ENCODE measurements at places on chromosomes 7 and 10.

DNA sequence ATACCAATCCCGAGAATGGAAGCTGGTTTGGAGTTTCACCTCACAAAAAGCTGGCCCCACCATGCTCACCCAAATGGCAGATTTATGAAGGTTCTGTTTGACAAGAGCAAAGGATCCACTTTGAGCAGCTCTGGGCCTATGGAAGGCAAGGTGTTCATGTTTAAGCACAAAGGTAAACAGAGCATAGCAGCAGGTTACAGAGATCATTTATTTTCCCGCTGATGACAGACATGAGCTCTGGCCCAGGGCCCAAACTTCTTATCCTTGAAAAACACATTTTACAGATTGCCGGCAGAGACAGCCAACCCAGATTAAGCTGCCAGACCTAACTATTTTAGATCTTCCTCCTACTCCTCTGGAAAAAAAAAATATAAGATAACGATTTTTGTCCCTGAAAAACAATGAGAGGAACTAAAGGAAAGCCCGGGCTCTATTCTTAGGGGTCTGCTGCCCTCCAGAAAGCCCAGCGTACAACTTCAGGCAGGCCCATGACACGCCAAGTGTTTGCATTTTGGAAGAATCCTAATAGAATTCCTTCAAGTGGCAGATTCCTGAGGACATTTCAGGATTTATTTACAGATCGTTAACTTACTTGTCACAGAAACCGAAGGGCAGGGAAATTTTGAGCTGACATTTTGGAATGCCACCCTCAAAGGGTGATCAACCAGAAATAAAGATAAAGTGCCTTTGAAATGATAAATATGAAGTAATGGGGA, 40.0 kb downstream of the SYPL1 start:
- no peak for DNase-seq

DNA sequence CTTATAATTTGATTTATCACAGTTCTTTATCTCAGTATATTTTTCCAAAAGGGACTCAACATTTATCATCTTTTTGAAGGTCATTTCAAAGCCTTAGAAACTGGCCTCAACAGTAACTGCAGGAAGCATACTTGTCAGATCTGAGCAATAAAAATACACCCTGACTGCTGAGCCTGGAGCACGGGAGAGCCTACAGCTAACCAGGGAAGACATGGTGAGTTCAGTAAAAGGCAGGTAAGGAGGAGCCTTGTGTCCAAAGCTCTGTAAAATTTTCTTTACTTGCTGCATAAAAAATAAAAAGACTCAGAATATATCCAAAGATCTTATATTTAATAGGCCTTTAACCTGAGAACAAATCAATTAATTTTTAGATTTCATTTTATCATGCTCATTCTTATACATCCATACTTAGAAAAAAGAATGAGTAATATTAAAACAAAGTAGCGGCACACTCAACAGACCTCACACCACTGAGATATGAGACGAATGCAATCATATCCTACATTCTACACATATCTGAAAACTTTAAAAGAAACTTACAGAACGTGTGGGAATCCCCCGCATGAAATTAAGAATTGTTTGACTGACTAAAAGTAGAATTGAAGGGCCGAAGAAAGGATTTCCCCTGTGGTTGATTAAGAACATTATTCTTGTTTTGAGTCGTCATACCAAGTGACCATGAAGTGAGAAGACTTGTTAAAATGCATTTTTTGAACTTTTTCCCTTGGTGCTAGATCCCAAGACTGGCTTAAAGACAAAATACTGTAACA, 296.4 kb upstream of the MKLN1 start:
- DNase-seq: no peak

DNA sequence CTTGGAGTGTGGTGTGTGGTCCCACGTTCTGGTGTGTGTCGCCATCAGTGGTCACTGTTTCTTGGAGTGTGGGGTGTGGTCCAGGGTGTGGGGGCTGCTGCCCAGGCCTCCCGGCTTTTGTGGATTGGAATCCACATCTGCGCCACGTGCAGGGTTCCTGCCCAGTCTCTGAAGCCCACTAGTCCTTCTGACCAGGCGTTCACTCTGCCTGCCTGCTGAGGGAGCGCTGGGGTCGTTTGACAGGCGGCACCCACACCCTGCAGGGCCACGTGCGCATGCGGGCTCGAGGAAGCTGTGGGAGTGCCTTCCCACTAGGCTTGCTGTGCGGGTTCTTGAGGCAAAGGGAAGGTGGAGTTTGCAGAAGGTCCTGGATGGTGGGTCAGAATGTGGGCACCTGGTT, 51.4 kb downstream of the INPP5A start:
- DNase-seq: peak; percentile 81

DNA sequence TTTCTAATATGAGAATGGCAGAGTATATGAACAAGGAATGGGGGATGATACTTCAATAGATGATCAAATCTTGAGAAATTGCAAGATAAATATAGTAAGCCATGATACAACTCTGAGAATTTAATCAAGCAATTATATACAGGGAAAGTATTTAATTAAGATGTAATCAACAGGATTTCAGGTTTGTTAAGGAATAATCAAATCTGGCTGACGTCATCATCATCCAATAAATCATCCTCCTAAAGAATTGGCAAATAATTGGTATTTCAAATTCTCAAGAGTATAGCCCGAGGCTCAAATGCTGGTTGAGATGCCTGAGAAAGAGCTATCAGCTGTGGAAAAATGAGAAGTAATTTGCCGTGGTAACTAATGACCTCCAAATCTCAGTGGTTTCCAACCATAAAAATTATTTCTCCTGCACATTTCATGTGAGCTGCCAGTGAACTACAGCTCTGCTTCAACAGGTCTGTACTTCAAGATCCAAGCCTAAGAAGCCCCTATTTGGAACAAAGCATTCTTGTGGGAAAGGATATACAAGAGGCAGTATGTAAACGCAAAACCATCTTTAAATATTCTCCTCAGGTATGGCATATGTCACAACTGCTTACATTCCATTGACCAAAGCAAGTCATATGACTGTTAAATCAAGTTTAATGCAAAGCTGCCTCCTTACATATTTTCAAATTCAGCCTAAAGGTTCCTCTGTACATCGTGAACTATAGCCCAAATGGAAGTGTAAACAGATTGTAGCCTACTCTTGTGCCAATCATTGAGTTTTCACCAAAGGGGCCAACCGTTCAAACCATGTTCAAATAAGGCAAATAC, 503.0 kb downstream of the KIF20B start:
- no peak for DNase-seq

DNA sequence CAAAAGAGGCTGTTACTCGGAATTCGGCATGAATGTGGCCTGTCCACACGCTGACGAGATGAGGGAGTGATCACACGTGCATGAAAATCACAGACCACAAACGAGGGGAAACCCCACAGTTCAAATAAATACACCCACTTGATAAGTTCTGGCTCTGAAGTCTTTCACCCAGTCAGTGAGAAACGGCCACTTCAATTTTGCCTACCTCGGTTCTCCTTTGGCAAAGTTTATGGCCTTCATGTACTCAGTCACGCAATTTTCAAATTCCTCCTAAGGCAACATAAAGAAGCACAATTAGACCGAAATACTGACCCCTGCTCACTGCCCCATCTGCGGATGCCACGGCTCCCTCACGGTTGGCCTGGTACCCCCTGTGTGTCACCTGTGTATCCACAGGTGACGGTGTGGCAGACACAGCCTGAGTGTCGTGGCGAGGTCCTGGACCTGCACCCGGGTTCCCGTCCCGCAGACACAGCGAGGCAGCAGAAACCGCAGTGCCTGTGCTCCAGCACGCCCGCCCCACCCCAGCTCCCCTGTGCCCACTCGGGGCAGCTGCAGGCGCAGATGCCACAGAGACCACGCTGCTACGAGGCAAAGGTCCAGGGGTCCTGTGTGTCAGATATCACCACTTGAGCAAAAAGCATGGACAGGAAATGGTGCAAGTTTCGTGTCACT, 1.4 kb downstream of the CFAP46 start:
- peak; percentile 80 for DNase-seq

DNA sequence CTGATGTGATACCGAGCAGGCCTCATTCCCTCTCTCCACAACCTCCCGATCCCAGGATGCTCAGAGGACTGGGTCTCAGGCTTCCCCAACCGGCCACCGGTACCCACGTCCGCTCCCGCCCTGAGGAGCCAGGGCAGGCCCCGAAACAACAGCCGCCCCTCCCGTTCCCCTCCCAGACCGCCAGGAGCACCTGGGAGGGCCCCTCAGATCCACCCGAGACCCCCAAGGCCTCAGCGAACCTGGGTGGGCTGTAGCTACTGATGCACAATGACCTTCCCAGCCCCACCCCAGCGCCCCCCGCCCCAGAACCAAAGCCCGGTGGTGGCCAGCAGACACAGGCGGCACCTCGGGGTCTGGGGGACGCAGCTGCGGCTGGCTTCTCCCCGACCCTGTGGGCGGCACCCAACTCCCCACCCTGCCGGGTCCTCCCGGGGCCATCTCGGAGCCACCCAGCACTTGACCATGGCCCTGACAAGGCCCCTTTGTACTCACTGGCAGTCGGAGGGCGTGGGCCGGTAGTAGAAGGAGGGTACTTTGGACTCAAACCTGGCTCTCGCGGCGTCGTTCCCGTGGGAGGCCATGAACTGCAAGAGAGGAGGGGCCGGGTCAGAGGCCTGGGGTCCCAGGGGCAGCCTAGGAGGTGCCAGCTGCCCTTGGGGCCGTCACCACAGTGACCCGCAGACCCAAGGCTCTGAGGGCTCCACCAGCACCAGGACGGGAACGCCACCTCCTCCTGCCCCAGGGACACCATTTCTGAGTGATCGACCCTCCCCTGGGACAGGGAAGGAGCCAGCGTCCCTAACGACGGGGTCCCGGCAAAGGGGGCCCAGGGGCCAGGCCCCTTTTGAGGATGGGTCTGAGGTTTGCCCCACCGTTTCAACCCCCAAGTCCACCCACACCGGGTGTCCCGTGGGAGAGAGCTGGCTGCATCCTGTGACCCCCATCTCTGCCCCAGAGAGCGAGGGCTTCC, 28.1 kb downstream of the ADAP1 start:
- DNase-seq: no peak

DNA sequence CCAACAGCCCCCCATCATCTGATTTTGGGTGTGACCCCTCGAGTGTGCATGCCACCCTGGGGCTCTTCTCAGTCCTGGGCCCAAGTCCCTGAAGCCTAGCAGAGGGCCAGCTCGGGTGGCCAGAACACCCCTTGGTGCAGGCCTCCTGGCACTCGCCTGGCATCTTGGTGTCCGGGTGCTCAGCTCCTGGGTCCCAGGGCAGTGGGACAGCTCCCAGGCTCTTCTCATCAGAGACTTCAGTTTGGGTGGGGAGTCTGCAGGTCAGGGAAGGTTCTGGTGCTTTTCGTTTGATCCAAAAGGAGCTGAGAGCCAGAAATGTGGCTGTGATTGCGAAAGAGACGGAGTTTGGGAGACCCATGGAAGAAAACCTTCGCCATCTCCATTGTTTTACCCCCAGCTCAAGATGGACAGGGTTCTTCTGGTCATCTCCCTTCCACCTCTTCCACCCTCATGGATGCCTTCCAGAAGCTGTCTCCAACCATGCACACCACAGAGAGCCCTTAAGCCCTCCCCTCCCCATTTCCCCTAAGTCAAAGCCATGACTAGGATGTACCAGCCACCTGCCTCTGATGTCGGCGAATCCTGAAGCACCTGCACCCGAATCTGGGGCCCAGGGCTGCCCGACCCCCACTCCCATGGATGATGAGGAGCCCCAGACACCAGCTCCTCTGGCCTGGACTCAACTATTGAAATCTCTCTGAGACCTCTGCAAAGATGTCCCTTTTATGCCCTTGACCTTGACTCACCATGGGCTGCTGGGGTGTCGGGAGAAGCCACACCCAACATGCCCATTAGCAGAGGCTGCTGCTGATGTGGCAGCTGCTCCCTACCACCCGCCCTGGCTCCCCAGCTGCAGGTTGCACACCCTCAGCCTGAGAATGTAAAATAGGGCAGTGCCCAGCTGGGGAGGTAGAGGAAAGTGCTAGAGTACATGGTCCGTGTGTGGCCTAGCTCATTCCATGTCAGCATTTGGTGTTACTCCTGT, 55.3 kb downstream of the ADCYAP1R1 start:
- DNase-seq: no peak

DNA sequence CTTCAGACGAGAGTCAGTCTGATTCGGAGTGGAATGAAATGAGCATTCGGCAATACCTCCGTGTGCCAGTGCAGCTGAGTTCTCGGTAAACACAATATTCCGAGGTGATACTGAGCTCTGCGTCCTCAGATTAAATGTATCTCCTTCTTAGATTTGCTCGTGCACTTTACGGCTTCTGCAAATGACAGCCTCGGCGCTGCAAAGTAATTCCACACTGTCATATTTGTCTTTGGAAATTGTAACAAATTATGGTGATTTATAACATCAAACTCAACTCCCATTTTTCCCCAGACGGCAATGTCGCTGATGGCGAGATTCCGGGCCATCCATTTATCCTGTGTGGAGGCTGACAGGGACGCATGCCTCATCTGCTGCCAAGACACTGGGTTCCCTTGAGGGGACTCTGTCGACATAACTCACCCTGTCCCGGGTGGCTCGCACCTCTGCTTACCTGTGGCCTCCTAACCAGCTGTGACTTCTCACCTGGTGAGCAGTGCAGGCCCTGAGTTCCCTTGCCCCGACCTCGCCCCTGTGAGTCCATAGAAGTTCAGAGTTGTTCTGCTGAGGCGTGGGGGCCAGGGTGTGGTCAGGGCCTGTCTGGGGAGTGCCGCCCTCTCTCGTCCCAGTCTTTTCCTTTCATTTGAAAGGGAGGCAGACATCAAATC, 201.9 kb downstream of the ADARB2 start:
- DNase-seq: peak; percentile 18

DNA sequence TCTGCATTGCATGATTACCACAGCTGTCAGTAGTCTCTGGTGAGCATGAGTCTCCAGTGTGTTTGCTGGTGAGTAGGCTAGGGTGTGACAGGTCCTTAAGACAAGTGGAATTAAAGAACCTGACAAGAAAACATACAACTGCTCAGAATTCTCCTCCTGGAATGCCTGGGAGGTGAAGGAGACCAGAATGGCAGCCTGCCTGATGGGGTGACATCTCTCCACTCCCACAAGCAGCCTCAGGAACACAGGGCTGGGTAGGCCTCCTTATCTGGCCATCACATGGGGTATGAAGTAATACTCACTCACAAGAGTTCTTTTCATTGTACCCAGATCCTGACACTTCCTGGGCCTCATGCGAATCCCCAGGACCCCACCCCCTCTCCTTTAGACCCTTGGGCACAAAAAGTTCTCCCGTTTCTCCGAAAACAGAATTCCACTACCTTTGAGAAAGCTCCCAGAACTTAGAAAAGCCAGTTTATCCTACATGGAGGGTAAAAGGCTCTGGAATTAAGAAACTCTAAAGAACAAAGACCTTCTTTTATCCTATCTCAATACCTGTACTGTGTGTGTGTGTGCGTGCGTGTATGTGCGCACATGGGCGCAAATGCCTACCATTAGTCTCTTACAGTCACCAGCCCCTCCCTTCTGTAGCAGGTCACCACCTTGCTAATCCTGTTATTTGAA, 33.4 kb upstream of the C1GALT1 start:
- DNase-seq: no peak

- no peak for DNase-seq
Measured at GRCh38 chr7:79453266-79453557, 255 bp downstream of the MAGI2 start.

GRCh38 chr7:147249956-147250355, 1133.4 kb downstream of the CNTNAP2 start:
- DNase-seq: no peak

DNA sequence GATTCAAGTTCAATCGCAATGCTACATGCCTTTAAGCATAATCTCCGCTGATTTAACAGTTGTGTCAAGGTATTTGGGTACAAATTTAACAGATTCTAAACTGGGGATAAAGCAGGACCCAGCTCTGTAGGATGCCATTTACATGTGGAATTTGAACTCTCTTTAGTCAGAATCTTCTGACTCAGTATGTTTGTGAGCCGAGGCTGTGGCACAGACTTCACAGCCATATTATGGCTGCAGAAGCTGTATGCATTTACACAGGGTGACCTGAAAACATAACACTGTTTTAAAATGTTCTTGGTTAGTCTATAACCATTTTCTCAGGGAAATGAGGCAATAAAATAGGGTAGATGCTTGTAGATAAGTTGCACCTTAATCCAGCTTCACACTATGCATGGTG, 8.7 kb downstream of the PDLIM1 start:
- DNase-seq: no peak
